Chondrocyte (in vitro differentiated cells): ENCODE measurements at places on chromosomes 11 and 22. TPM values are rescaled to one million over a fixed set of nuclear protein-coding genes. Genes with fewer than 3 reads are reported as not detected.

DNA sequence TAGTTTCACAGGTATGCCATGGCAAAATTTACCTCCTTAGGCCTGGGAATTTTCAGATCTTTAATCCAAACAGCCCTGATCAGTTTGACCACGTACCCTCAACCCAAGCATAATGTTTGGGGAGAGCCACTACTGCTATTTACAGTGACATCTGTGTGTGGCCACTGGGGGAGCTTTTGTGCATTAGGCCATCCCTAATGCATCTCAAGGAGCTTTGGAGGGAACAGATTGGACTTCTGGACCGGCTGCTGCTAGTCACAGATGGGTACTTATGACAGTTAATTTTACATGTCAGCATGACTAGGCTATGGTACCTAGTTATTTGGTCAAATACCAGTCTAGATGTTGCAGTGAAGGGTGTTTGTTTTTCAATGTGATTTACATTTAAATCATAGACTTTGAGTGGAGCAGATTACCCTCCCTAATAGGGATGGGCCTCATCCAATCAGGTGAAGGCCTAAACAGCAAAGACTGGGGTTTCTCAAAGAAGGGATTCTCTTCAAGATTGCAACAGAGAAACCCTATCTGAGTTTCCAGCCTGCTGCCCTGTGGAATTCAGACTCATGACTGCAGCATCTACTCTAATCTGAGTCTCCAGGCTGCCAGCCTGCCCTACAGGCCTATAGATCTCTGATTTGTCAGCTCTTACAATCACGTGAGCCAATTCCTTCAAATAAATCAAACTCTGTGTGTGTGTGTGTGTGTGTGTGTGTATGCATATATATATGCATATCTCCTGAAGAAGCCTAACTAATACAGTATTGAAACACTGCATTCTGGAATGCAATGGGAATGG lies 38.0 kb upstream of the GALNT18 start:
- H3K27ac ChIP-seq = no peak overlapping the region
- no peak for DNase-seq
- no peak overlapping the region for H3K4me3 ChIP-seq
- no peaks in the 10 kb centered on the region for H3K36me3 ChIP-seq

The KREMEN1 gene
- total RNA-seq = 5.0 to 7.3 TPM (median 7.3 TPM) in 3 replicates

The BTBD18 gene
- total RNA-seq = not detected in 3 replicates

GRCh38 chr11:117861151-117862018 lies 15.1 kb downstream of the FXYD6 start:
- no peak overlapping the region for H3K27ac ChIP-seq
- H3K27me3 ChIP-seq = no peaks in the 10 kb centered on the region
- peaks cover 12% of the 10 kb centered on the region for H3K4me1 ChIP-seq
- no peak for DNase-seq
- no peak overlapping the region for H3K4me3 ChIP-seq

The PHETA2 gene
- total RNA-seq = 1.4 to 2.2 TPM in 2 of 3 replicates, not detected in the other
